HEK293T (cell line): ENCODE measurements at places on chromosomes 16 and 17.

DNA sequence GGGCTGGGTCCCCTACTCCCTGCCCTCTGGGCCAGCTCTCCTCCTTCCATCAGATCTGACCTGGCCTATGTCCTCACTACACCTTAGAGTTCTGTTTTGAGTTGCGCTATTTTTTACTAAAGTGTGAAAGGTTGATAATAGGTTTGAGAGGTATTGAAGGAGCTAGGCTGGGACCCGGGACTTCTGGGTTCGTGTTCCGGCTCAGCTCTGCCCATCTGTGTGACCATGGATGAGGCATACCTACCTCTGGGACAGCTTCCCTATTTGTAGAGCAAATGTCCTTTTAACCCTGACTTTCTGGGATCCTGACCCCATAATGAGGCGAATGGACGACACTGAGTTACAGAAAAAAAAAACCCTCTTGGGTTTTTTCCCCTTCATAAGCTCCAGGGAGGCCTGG lies 36.0 kb downstream of the IL21R start:
- no peak for DNase-seq

GRCh38 chr16:66251476-66252160 lies 114.9 kb upstream of the CDH5 start:
- DNase-seq, result no peak

DNA sequence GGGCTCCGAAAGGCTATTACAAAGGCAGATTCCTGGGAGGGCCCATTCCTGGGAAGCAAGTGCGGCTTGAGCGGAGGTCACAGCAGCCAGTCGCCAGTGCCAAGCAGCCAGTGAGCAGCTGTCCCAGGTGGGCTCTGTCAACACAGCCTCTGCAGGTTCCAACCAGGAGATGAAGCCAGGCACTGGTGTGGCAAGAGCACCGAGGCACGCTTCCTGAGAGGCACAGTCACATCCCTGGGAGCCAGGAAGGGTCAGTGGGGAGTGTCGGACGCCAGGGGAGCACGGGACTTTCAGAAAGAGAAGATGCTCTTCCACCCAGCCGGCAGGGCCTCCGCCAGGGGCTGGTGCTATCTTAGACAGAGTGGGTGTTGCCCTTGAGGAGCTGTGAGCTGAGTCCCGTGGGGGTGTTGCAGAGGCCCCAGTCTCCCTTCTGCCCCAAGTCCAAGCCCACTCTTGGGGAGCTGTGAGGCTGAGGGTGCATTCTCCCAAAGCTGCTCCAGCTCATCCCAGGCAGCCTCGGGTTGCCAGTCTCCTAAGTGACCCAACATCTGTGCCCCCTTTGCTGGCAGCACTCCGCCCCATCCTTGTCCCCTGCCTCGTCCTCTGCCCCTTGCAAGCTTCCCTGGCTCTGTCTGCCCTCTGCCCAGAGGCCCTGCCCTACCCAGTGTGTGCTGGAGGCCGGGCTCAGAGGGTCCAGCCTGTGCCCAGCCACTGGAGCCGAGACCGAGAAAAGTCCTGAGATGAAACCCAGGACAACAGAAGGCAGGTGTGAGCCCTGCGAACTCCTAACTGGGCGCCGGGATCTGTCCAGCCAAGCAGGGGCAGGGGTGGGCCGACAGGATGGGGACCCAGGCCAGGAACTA lies 6.6 kb downstream of the UBALD1 start:
- DNase-seq, result no peak

DNA sequence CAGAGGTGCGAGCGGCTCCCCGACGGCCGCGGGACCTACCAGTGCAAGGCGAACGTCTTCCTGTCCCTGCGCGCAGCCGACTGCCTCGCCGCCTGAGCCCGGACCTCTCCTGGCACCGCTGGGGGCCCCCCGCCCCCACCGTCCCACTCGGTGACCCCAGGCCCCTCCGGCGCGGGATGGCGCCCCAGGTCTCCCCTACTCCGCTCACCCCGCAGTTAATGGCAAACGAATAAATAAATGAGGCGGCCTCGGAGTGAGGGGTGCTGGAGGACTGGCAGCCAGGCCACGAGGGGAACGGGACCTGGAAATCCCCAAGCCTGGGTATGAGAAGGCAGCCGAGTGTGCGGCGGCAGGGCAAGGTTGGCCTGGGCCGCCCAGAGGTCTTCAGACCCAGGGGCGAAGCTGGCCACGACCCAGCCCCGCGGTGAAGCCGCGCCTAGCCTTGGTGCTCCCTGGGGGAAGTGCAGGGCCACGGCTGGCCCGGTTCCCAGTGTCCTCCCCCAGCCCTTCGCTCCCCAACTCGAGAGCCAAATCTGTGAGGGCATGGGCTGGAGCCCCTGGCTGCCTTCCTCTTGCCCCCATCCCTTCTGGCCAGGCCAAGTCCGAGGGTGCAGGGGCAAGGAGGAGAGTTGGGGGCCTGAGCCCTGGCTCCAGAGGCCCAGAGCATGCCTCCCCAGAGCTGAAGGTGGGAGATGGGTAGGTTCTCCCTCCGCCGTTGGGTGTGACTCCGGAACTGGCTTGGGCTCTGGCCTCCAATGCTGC lies 796 bp downstream of the NPB start:
- DNase-seq, result no peak

- no peak for DNase-seq
Observed at GRCh38 chr16:2160915-2161551, 5.5 kb downstream of the TRAF7 start.

GRCh38 chr17:80845863-80846671 lies 145.6 kb upstream of the CHMP6 start:
- no peak for DNase-seq

GRCh38 chr17:48639982-48640857 lies 14.1 kb upstream of the HOXB9 start:
- no peak for DNase-seq

GRCh38 chr17:74467221-74467951 lies 952 bp downstream of the CD300A start:
- DNase-seq, result no peak

- DNase-seq, result peak; percentile 34
Observed at GRCh38 chr16:23408823-23409298, 44.1 kb downstream of the COG7 start.

- DNase-seq, result no peak
Observed at GRCh38 chr17:62719586-62719985, 88.5 kb downstream of the MARCHF10 start.

- DNase-seq, result no peak
Observed at GRCh38 chr17:32206861-32207260, 58.8 kb upstream of the RHBDL3 start.

DNA sequence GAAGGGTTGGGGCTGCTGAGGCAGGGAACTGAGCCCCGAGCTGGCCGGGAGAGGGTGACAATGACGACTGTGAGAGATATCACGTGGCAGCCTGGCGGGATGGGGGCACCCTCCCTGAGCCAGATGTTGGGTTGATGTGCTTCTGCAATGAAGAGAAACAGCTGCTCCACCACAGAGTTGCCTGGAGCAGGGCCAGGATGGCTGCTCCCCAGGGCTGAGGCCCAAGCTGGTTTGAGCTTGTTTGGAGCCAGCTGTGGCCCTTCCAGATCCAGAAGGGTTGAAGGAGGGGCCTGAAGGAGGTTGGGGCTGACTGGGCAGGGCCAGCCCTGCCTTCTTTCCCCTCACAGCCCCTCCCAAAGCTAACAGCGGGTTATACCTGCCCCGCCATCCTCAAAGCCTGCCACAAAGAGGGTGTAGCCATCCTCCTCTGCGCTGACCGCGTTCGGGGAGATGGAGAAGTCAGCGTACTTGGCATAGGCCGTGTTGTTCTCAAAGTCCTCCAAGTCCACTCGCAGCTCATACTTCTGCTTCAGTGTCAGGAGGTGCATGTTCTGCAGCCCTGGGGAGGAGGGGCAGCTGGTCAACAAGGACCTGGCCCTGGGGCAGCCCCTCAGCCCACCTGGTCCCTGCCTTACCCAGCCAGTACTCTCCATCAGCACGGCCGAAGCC lies 2.1 kb downstream of the MFAP4 start:
- no peak for DNase-seq

DNA sequence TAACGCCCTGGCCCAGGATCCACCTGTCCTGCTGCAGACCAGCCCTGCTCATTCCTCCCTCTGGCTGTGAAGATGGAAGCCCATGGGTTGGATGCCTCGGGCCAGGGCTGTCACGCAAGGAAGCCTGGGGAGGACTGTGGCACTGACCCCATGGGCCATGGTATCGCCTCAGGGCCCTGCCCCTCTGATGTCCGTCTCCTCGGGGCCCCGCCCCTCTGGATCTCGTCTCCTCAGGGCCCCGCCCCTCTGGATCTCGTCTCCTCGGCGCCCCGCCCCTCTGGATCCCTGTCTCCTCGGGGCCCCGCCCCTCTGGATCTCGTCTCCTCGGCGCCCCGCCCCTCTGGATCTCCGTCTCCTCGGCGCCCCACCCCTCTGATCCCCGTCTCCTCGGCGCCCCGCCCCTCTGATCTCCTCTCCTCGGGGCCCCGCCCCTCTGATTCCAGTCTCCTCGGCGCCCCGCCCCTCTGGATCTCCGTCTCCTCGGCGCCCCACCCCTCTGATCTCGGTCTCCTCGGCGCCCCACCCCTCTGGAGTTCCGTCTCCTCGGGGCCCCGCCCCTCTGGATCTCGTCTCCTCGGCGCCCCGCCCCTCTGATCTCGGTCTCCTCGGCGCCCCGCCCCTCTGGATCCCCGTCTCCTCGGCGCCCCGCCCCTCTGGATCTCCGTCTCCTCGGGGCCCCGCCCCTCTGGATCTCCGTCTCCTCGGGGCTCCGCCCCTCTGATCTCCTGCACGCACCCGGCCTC lies 24.0 kb downstream of the METRNL start:
- DNase-seq, result peak; percentile 77

DNA sequence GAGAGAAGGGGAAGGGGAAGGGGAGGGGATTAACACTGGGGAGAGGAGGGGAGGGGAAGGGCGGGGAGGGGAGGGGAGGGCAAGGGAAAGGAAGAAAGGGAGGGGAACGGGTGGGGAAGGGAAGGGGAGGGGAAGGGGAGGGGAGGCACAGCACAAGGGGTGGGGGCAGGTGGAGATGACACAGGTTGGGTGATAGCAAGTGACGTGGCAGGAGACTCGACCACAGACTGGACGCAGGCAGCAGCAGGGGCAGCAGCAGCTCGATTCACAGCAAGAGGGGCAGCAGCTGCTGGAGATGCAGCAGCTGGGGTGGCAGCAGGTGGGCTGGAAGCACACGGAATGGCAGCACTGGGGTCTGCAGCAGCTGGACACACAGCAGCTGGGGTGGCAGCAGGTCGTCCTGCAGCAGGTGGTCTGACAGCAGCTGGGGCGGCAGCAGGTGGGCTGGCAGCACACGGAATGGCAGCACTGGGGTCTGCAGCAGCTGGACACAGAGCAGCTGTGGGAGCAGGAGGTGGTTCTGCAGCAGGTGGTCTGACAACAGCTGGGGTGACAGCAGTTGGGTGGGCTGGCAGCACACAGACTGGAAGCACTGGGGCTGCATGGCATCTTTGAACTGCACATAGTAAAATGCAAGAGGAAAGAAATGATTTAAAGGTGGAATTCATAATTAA lies at the start of gene KRTAP4-16:
Gene KRTAP4-16 (minus strand): TSS at position 624 of the 674 bp plus-strand sequence. CDS start 0 bp downstream, at position 624.
- no peak for DNase-seq

DNA sequence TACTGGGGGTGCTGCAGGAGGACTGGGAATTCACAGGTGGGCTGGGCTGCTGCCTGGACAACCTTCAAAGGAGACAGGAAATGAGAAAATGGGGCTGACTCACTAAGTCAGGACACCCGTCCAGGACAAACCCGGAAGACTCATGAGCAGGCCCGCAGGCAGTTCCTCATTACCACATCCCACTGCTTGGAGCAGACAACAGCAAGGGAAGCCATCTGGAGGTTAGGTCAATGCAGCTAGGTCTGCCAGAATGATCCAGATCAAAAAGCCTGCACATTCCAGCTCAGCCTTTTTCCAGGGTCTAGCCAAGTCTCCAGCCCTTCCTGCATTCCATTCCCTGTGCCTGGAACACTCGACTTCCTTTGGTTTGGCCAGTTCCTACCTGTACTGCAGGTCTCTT lies 536.5 kb upstream of the CDH11 start:
- DNase-seq, result no peak

DNA sequence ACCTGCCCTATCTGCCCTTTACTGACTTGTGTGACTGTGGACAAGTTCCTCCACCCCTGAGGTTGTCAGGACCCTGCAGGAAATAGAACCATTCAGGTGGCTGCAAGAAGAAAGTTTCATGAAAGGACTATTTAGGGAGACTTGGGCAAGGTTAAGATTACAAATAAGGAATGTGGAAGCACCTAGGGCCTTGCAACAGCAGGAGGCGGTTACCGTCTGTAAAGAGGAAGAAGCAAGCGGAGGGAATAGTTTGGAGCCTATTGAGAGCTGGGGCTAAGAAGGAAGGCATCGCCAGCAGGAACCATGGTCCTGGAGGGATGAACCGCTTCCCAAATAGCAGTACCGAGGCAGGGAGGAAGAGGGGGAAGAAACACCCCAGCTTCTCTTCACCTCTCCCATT lies 132.4 kb downstream of the PRKCB start:
- DNase-seq, result no peak

DNA sequence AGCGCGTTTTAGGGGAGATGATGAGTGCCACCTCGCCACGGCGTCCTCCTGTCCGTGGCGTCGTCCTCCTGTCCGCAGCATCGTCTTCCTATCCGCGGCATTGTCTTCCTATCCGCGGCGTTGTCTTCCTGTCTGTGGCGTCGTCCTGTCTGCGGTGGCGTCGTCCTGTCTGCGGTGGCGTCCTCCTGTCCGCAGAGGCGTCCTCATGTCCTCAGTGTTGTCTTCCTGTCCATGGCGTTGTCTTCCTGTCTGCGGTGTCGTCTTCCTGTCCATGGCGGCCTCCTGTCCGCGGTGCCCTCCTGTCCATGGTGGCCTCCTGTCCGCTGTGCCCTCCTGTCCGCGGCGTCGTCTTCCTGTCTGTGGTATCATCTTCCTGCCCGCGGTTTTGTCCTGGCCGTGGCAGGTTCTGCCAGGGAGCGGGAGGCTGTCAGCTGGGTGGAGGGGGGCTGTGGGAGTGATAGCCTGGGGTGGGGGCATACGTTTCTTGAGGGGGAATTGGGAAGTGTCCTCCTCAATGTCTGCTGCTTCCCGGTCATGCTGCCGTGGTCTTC lies 30.9 kb downstream of the TBCD start:
- no peak for DNase-seq

- no peak for DNase-seq
Observed at GRCh38 chr17:44967907-44968224, 237 bp downstream of the C1QL1 start.

DNA sequence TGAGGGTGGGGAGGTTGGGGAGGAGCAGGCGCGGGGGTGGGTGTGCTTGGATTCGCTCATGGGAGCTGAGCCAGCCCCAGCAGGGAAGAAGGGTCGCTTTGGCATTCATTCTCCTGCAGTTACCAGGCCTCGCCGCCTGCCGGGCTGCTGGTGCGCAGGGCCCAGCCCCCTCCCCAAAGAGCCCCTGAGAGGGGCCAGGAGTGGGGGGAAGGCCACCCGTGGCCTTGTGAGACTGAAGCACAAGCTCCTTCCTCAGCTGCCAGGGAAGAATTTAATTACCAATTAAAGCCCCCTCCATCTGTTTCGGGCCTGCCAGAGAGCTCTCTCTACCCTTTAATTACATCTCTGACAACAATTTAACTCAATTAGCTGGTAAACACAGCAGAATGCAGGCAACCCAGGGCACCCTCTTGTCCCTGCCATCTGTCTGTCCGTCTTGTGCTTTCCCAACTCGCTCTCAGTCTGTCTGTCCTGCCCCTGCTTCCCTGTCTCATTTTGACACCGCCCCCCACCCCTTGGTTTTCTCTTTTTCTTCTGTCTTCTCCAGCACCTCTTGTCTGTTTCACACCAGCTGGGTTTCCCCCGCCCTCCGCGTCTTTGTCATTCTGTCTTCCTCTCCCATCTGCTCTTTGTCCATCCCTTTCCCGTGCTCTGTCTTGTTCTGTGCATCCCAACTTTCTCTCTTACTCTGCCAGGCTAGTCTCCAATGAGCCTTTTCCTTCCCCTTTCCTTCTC lies 32.7 kb downstream of the CDK5RAP3 start:
- no peak for DNase-seq

- DNase-seq, result no peak
Observed at GRCh38 chr17:11302401-11303186, 61.6 kb downstream of the SHISA6 start.

- no peak for DNase-seq
Observed at GRCh38 chr16:31253642-31254045, 6.1 kb upstream of the ITGAM start.
